ENCODE measurements at places on chromosomes 6 and 20.

DNA sequence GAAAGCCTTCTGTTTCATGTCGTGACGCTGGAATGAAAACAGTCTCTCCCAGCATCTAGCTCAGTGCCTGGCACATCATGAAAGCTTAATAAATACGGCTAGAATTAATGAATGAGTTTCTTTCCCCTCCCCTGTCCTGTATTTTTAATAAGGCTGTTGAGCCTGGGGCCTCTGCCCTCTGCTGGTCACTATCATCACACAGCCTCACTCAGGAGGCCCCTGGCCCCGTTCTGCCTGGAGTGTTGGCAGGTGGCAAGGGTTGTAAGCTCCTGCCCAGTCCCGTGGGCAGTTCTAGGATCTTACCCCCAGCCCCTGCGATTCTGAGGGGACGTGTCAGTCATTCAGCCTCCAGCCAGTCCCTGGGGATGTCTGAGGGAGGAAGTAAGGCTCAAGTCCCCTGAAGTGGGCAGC is 41.4 kb downstream of the PHACTR3 start:
- no peak for DNase-seq

GRCh38 chr20:10487142-10488136 is 52.3 kb downstream of the SLX4IP start:
- DNase-seq = no peak

DNA sequence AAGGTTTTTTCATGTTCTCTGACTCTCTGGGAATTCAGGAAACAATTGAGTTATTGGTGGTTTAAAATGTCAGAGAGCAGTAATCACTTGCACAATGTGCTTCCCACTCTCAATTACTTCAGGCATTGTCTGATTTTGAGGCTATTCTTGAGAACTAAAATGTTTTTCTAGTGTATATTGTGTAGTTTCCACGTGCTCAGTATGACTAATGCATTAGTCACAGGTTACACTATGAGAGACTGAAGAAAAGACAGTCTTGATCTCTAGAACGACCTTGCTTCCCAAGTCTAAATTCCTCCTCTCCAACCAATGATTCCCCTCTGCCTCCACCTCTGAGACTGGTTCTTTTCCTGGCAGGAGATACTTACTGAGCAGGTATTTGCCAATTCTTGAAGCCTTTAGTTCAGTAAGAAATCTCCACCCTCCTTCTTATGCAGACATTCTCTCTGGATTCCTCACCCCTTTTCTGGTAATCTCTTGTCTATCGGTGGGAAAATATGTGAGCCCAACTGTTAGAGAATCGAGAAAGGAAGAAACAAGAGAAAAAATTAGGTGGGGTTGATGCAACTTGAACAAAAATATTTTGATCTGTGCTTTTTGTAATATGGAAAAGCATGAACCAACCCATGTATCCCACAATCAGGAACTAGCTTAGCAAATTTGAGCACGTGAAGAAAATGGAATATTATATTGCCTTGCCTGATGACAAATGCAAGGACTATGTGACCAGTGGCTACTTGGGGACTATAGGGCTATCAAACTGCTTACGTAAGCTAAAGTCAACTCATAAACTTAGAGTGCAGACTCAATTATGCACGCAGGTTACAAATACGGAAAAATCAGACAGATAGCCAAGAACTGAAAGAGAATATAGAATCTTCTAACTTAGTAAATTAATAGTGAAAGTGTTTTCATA is 61.1 kb upstream of the SLC22A16 start:
- no peak for DNase-seq

- DNase-seq = no peak
Measured at GRCh38 chr6:35160642-35161041, 19.5 kb upstream of the TCP11 start.

- DNase-seq = no peak
Measured at GRCh38 chr6:30409184-30409583, 64.2 kb downstream of the RPP21 start.

GRCh38 chr20:42159808-42160207 is 541.6 kb upstream of the CHD6 start:
- DNase-seq = no peak

- no peak for DNase-seq
Measured at GRCh38 chr6:16752206-16752866, 8.9 kb downstream of the ATXN1 start.

Data from stimulated activated CD8-positive, alpha-beta memory T cell treated with anti-CD3 and anti-CD28 coated beads, Interleukin-15, amount 100 ng/mL, for 48 hours (primary cell).